ENCODE measurements at places on chromosomes 4 and X.

DNA sequence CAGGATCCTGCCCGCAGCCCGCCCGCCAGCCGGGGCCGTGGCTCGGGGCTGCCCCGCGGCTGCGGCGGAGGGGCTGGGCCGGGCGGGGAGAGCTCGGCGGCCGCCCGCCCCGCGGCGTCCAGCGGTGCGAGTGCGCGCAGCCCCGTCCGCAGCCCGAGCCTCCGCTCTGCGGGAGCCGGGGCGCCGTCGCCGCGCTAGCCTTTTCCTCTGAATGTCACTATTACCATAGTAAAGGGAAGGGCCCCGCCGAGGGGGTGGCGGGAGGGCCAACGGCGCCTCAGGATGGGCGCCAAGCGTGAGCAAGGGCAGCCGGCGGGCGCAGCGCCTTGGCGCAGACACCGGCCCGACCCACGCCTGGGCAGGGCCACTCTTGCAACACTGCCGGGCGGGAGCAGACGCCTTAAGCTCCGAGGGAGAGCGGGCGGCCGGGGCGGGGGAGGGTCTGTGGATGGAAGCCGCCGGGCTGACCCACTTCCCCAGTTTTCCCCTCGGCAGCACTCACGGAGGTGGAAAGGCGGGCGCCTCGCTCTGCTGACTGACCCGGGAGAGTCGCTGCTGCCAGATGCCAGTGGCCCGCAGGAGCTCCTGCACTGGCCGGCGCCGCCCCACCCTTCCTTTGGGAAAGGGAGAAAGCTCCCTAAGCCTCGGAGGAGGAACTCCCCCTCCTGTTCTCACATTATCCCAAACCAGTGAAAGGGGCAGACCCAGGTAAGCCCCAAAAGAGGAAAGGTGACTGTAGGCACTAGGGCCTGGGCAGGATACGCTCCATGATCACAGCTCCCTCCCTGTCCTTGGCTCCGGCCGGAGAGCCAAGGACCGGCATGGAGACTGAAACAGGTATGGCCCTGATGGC is 329.4 kb downstream of the HNRNPD start:
- DNase-seq, result no peak

- peak; percentile 28 for DNase-seq
These were observed 235.9 kb downstream of the SHOX start for GRCh38 chrX:866441-866990.

DNA sequence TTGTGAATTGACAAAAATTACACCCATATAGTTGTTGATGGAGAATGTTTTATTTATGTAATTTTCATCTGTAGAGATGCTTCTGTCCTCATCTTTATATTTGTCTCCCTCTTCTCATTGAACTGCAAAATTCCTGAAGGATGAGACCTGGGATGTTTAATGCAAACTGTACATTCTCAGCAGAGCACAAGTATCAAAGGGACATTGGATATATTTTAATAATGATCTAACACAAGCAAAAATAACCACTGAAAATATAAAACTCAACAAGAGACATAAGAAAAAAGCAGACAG is 28.6 kb downstream of the UGDH start:
- DNase-seq, result no peak

DNA sequence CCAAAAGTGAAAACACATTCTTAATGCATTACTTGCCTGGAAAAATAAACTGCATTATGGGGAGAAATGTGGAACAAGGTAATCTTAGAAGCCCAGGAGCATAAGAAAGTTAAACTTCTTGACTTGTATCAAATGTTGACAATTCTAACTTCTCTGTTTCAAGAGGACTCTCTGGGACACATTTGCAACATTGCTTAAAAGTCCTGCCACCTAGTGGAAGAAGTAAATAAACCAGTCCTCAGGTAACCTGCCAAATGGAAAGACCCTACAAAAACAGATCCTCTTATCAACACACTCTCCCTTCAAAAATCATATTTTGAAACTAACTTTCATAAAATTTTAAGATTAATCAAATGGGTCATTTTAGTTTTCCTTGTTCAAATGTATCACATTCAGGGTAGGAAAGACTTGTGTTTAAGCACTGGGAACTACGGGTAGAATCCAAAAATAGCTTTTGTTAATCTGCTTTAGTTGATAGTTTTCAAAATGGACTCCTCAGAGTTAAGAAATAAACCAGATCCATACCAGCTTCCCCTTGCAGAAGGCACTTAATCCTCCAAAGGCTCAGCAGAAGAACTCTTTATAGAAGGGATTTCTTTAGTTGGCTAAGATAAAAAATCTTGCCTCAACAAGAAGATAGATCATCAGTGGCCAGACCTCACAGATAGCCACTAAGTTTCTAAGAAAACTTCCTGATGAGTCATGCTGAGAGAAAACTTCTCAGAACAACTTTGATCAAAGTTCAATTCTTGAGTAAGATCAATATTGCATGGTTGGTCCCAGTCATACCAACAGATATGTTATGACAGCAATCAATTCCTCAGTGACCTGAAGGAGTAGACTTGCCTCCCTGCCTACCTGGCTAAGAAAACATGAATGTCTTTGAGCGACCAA is 141.7 kb downstream of the HHIP start:
- no peak for DNase-seq

DNA sequence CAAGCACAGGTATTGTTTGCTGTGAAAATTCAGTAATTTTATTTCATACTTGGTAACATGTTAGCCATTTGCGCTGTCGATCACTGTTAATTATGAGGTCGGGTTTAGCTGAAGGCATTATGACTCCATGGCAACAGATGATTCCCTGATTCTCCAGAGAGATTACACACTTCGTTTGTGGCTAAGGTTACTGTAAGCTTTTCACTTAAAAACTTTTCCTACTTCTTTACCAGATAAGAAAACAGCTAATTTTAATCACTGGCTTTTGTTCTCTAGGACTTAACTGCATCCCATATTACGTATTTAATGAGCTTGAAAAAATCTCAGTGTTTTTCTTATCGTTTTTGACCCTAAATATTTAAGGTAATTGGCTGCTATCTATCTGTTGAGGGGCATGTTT is 2.1 kb downstream of the GSTCD start:
- no peak for DNase-seq

DNA sequence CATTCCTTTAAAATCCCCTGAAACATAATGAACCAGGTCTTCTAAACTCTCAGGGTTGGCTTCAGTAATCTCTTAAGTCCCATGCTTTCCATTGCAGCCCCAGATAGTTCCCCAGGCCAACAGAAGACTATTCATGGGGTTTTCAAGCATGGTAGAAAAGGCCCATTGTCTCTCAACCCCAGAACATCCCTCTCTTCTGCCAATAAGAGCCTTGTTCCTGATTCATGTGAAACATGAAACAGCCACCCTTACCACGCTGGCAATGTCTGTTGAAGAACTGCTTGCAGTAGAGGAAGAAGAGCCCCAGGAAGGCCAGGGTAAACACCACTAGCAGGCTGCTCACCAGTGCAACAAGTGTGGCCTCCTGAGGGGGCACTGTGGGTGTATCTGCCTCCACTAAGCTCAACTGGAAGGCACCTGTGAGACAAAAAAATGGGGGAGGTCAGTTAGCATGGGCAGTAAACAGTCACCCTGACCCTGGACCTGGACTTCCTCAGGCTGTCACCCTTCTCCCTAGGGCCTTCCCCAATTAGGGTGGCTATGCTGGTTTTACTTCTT is 36.4 kb downstream of the EDA2R start:
- no peak for DNase-seq

Data from activated CD4-positive, alpha-beta T cell treated with anti-CD3 and anti-CD28 coated beads, Interleukin-2, amount 10 ng/mL, durations not matched to agents 24 days and 14 days (primary cell).